NCI-H748 treated with DMSO at 0.1 percent for 48 hours (cell line): ENCODE measurements at places on chromosomes 5 and 9.

DNA sequence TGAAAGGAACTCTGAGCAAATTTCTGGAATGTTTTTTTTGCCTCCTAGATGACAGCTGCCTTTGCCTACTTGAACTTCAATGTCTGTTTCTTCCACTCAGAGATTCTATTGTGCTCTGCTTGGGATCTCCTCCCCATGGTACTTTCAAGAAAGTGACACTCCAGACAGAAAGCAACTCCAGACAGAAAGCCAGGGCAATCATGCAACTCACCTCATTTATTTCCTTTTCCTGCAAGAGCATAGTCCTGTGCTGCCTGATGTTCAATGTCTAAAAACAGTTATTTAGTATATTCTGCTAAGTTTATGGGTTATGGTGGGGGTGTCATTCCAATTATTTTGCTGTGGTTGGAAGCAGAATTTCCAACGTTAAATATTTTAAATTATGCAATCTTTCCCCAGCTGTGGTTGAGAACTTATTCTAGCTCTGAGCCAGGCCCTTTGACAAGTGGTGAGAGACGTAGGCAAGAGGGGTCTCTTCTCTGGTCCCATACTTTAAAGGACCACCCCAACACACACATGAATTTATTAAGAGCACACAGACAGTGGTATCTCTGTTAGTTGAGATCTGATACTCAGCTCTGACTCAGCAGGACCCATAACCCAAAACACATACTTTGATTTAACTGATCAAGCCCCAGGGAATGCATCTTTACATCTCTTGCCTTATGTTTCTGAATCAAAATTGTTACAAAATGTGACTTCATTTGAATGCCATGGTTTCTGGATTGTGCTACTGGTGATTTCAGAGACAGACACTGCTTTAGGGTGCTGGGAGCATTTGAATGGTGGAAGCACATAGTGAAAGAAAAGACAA, 39.5 kb upstream of the MAMDC2 start:
- no peak for DNase-seq

GRCh38 chr9:87698069-87698809, 27.7 kb upstream of the CTSL start:
- DNase-seq = no peak

DNA sequence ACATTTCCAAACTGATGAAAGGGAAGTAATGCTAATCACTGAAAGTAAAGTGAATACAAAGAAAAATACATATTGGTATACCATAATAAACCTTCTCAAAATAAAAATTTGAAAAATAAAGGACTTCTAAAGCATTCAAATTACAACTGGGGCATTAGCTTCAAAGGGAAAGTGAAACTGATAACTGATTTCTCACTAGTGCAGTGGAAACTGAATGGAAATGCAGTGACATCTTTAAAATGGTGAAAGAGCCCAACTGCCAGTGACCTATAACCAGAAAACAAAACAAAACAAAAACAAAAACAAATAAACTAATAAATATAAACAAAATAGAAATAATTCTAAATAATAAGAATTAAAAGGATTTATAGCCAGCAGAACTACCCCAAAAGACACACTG, 297.5 kb upstream of the GRIN3A start:
- no peak for DNase-seq

GRCh38 chr5:151164687-151165392, 7.3 kb upstream of the ANXA6 start:
- DNase-seq = peak; percentile 58

GRCh38 chr5:132750471-132751230, 3.4 kb downstream of the CCNI2 start:
- DNase-seq = no peak

DNA sequence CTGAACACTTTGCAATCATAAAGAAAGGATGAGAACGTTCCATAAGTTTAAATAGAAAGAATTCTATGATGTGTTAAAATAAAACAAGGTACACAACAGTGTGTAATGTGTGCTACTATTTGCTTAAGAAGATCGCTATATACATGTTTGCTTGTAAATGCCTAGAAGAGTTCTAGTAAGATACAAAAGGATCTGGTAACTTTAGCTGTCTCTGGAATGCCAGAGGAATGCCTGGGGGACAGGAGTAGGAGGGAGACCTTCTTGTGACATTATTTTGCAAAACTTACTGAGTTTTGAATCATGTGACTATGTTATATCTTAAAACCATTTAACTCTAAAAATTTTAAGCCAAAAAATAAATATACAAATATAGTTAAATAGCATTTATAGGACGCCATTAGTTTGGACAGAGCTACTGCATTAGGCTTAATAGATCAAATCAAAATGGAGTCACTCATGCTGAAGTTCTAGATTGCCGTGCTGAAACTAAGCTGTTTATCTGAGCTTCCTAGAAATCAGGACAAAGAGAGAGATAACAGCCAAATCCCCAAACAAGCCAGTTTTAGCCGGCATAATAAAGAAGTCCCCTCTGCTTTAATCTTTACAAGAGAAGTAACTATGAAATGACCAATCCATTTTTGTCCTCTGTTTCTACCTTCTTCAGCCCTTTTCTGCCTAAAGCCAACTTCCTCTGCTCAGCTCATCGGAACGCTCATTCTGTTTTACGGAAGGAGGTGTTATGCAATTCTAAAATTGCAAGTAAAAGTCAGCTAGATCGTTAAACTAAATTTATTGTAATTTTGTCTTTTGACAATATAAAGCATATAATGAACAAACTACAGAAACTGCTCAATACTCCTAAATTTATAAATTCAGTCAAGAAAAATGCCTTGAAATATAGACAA, 44.8 kb downstream of the LIX1 start:
- DNase-seq = no peak

GRCh38 chr9:126125992-126126409, 200.6 kb upstream of the MVB12B start:
- no peak for DNase-seq

GRCh38 chr9:128494108-128494745, 10.3 kb upstream of the GLE1 start:
- DNase-seq = no peak

GRCh38 chr5:150044329-150044681, 42.0 kb downstream of the CSF1R start:
- no peak for DNase-seq

DNA sequence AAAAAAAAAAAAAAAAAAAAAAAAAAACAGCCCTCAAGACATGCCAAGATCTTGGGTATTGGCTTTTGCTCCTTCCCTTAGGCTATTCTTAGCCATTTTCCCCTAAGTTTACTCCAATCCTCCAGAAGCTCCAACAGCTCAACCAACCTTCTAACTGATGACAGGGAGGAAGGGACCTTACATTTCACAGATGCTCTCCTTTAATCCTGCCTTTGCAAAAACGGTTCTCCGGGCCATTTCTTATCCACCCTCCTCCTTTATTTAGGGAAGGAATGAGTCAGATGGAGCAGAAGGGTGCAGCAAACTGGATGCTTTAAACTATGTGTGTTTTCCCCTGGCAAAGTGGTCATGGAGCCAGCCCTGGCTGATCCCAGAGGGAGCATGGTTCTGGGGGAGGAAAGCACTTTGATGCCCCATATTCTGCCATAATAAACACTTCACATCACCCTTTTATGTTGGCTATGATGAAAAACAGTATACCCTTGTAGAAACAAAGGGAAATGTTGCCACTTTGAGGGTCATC, 369.4 kb upstream of the DMAC1 start:
- no peak for DNase-seq

DNA sequence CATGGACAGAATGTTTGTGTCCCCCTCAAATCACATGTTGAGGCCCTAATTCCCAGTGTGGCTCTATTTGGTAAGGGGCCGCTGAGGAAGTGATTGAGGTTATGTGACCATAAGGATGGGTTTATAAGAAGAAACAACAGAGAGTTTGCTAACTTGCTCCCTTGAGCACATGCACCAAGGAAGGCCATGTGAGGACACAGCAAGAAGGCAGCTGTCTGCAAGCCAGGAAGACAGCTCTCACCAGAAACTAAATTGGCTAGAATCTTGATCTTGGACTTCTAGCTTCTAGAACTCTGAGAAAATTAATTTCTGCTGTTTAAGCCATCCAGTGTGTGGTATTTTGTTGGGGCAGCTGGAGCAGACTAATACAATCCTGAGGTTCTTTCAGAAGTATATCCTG, 35.2 kb upstream of the CDC42SE2 start:
- no peak for DNase-seq

DNA sequence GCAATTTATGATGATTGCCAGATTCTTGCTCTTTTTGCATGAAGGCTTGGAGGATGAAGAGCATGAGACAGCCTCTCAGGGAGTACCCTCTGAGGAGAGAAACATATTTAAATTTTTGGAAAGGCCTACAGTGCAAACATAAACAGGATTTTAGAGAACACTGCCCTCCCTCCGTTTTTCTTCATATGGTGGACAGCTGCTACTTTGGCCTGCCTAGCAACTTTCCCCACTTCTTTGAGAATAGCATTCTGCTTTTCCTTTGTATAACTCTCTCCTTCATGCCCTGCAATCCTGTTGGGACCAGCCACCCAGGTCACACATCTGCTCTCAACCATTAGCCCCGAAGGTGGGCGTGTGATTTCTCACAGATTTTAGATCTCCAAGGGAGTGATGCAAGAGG, 20.5 kb upstream of the TXN start:
- no peak for DNase-seq

- no peak for DNase-seq
Observed at GRCh38 chr5:151682240-151682639, 4.5 kb downstream of the SPARC start.

GRCh38 chr9:35726931-35727330, 5.1 kb downstream of the TLN1 start:
- no peak for DNase-seq

DNA sequence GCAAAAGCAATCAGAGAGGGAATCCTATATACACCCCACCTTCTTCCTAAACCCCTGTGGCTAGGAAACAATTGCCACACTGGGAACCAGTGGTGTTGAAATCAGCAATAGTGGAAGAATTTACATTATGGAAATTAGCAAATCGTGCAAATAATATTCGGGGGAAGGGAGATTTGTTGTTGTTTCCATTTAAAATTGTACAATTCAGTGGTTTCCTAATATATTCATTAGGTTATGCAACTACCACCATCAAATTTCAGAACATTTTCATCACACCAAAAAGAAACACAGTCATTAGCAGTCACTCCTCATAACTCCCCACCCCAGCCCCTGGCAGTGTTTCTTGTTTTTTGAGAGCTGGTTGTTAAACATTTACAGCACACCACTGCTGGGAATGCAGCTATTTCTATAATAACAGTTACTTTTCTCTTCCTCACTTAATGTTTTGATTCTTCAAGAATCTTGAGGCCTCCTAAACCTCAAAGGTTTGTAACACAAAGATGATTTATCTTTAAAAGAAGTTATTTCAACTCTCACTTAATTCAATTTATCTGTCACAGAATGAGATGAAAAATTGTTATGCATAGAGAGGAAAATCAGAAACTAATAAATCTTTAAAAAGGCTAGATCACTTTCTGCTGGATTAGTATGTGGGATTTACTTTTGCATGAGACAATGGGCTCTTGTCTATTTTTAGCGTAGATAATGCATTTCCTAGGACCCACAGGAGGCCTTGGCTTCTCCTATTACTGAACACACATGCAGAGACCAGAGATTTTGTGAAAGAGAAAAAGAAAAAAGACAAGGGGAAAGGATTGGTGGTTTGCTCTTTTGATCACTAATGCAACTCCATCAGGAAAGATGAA, 91.8 kb upstream of the DAPK1 start:
- DNase-seq = no peak

GRCh38 chr5:128927644-128928043, 37.6 kb upstream of the SLC27A6 start:
- no peak for DNase-seq

GRCh38 chr5:108917596-108917995, 169.9 kb downstream of the FER start:
- no peak for DNase-seq

GRCh38 chr5:60961685-60962084, 16.7 kb downstream of the NDUFAF2 start:
- DNase-seq = no peak

DNA sequence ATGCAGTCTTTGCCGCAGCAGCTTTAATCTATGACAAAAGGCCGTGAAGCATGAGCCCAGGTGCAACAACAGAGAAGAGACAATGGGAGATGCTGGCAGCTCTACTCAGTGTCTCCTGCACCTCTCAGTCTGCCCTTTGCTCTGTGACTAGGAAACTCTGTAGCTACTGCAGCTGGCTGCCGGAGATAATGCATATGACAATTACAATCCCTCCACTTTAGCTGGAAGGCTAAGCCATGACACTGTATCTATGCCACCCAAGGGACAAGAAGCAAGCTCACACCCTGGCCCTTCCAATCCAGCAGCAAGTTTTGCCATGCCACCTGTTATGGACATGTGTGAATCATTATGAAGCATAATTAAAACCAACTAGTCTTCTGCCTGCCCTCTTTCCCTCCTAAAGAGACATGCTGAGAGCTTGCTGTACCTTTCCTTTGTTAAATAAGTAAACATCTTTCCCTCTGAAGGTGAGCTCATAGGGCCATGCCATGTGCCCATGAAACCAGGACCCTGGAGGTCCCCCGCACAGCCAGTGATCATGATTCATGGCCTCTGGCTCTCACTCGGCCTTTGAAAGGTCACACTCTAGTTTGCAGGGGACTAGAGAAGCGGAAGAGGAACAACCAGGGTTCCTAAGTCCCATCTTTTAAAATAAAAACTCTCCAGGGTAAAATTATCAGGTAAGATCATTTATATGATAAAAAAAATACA, 219.4 kb downstream of the SPOCK1 start:
- DNase-seq = peak; percentile 39

DNA sequence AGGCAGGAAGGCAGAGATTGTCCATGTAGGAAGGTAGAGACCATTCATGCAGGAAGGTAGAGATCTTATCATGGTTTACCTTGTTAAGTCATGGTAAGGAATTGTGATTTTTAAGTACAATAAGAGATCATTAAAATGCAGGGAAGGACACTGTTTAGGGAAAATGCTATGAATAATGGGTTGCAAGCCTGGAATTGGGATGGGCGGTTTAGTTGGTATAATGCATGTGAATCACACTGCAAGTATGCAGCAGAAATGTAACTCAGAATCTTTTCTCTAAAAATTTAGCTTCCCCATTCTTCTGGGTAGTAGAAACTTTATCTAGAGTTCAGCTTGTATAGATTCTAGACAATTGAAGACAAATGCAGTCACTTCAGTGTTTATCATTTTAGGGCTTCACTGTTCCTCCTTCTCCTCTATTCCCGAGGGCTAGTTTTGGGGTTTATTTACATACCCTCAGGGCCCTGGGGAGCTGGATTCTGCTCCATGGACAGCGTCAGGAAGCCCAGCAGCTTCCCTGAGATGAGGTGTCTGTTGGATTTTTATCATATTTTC, 212.0 kb downstream of the SREK1 start:
- no peak for DNase-seq

DNA sequence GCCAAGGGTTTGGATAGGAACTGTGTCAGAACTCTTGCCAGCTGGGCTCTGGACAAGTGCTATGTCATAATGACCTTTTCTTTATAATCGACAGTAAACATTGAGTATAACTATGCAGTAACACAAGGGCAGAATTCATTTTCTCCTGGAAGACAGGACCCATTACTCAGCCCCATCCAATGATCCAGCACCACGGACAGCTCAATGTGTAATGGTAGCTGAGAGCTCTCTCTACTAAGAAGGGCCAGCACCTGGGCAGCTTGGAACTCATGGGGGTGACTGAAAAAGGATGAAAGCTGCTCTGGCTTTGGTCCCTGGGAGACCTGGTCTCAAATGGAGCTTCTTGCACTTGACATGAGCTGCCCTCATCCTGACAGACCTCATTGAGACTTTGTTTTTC, 347.8 kb downstream of the TRIM32 start:
- DNase-seq = no peak
